NCI-H187 (cell line): ENCODE measurements at places on chromosomes 3 and 15.
A peak's percentile ranks its signal among the peaks of the same experiment; 100 is the strongest.

DNA sequence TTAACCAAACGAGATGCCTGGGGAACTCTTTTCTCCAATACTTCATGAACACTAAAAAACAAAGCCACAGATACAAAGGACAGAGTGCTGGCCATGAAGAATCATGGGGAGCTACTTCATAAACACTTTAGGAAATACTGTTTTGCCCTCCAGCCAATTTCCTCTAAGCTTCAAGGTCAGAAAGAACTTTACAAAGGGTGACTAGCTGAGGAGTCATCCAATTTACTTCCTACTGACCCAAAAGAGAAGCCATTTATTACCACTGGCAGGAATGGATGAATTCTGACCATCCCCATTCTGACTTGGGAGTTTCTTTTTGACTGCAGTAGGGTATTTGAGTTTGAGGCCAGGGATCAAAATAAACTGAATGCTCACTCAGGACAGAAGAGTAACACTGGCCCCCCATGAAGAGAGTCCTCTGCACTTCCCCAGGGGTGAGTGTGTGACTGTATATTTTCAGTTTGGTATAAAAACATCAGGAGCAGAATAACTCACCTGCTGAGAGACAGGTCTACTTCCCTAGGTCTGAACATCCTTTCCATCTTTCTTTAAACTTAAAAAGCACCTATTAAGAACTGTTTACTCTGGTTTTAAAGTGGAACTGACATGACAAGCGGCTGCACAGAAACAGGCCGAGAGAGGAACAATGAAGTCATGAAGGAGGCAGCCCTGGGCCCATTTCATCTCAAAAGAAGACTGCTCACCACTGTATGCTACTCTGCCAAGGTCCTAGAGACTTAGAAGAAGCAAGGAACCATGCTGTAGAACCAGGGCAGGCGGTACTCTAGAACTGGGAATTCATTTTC lies 203.6 kb downstream of the TNIK start:
- DNase-seq = no peak

DNA sequence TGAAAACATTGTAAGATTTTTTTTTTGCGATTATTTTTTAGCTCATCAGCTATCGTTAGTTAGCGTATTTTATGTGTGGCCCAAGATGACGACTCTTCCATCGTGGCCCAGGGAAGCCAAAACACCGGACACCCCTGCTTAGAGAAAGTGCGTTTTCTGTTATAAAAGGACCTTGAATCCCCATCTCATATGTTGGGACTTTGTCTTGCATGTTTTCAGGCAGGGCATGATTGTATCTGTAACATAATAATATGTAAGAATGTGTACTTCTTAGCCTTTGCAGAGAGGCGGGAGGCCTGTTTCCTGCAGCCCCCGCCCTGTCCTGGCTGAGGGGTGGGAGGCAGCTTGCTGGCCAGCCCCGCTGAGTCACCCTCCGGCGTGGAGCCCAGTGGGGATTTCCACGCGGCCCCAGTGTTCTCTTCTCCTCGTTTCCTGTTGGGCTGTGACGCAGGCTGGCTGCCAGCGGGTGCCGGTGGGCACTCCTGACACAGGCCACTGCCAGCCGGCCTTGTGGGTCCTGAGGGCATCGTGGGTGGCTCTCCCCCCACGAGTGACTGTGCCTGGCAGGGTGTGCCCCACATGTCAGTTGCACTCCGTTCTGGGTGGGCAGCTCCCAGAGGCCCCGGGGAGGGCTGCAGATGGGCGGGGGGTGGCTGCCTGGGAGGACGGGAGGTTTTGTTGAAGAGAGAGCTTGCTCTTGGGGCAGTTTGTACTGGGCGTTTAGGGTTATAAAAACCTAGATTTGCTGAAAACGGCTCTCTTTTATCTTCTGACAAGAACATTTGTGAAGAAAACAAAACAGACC lies 55.6 kb downstream of the SMAD3 start:
- no peak for DNase-seq

DNA sequence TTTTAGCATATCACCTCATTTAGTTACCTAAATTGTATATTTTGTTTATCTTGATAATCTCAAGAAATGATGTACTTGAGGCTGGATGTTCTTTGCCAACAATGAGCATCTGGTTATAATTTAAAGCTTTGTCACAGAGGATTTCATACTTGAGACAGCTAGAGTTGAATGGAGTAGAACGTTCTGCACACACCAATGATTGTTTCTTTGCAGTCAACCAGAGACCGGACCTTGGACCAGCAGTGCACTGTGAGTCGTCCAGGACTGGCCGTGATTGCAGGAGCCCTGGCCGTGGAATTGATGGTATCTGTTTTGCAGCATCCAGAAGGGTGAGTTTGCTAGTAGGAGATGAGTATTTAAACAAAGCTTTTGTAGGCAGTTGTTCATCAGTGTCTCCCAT lies 90.4 kb downstream of the ATG7 start:
- DNase-seq = no peak

DNA sequence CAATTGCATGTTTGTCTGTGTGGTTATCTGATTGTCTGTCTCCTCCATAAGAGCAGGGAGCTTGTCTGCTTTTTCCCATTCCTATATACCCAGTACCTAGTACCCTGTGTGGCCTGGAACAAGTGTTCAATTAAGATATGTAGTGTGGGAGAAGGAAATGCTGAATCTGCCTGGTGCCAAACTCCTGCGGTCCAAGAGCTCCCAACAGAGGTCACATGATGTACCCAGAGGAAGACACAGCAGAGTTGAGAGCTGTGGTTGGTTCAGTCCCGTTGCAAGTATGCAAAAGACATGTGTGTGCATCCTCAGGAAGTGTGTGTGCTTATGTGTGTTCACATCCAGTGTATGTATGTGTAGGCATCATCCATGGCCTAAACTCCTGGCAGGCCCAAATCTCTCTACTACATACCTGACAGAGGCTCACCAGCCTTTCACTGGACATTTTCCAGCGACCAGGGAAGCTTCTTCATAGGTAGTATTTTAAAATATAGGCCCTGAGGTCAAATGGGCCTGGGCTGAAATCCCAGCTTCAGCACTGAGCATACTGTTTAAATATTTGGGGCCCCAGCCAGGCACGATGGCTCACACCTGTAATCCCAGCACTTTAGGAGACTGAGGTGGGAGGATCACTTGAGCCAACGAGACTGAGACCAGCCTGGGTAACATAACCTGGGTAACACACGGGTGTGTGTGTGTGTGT lies 34.0 kb upstream of the ITGA11 start:
- no peak for DNase-seq

DNA sequence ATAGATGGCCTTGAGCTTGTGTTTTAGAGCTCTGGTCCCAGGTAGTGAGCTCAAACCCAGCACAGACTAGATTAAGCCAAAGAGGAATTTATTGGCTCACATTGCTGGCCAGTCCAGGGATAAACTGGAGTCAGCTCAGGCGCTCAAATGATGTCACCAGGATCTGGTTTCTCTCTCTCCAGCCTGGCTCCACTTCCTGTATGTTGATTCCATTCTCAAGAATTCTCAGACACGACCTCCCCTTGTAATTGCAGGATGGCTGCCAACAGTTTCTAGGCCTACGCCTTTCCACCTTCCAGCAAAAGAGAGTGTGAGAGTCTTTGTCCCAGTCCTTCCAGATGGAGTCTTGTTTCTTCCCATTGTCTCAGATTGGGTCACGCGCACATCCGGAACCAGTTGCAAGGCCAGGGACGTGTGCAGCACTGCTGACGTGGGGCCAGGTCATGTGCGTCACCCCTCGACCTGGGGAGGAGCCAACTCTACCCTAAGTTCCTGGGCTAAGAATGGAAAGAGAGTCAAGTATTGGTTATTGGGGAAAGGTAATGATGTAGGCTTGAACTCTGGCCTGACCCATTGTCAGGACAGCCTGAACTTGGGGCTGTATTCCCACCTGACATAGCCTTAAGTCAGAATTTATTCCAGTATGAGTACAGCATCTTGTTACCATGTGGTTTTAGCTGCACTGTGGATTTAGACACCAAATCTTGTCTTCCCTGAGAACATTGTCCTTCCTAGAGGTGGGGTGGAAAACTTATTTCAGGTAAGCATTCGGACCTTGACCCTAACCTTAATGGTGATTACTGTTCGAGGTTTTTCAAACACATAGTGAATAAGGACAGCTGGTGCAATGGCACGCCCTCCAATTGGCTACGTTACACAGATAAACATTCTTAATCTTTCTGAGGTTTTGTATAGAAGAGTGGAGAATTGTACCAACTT lies 31.6 kb downstream of the CACNA1D start:
- DNase-seq = no peak

DNA sequence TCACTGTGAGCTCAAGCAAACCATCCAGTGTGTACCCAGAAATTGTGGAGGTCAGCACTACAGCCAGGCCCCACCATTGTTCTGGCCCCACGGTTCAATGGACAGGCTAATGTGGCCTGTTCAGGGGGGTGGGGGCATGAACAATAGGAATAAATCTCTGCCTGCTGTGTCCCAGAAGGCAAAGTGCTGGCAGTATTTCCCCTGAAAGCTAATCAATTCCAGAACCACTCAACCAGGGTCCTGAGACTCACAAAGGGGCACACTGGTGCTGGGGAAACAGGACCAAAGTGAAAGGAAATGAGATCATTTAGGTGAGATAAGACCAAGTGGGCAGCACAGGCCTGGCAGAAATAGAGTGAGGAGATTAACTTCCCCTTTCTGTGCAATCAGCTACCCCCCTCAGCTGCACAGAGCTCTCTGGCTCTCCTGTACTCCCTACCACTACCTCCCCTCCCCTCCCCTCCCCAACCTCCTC lies 11.5 kb downstream of the CRYGS start:
- DNase-seq = no peak

DNA sequence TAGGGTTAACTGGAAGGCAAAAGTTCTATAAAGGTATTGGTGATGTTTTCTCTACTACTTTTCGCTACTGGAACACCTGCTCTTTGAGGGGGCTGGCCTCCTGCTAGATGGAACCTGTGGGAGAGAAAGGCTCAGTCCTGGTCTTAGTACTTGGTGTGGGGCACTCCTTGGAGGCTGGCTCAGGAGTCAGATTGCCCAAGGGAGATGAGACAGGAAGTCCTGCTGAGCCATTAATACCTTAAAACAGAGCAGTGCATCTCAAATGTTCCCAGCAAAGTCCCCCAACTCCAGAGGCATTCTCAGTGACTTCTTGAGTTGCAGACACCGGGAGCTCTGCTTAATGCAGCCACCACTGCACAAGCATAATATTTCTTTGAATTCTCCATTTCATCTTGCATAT lies 3.1 kb upstream of the ADAMTSL3 start:
- DNase-seq = no peak

DNA sequence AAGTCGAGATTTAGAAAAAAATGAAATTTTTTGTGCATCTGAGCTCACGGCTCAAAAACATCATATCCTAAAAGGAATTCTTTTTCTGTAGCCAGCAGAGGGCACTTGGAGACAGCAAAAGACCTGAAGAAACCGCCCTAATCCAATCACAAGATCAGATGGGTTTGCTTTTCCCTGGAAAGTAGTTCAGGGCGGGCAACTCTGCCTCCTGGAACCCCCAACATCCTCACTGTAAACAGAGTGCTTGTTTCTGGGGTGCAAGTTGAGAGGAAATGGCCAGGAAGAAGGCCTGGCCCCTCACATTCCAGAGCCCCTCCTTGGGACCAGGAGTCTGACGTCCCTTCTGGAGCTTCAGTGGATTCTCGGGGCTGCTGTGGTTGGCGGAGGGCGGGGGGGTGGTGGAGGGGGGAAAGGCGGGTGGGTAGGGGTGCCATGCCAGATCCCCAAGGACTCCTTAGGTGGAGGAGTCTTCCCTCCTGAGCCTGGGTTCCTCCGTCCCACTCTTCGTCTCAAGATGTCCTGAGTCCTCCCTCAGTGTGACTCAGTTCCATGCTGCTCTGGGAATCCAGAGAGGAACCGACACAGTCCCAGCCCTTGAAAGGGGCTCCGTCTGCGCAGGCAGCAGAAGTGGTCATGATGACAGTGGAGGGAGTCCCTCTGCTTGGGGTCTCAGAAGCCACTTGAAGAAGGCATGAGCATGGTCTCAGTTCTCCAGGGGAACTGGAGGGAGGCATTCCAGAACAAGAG lies 35.9 kb downstream of the CCK start:
- no peak for DNase-seq

GRCh38 chr15:48029642-48030041 lies 91.1 kb upstream of the SLC24A5 start:
- DNase-seq = no peak

DNA sequence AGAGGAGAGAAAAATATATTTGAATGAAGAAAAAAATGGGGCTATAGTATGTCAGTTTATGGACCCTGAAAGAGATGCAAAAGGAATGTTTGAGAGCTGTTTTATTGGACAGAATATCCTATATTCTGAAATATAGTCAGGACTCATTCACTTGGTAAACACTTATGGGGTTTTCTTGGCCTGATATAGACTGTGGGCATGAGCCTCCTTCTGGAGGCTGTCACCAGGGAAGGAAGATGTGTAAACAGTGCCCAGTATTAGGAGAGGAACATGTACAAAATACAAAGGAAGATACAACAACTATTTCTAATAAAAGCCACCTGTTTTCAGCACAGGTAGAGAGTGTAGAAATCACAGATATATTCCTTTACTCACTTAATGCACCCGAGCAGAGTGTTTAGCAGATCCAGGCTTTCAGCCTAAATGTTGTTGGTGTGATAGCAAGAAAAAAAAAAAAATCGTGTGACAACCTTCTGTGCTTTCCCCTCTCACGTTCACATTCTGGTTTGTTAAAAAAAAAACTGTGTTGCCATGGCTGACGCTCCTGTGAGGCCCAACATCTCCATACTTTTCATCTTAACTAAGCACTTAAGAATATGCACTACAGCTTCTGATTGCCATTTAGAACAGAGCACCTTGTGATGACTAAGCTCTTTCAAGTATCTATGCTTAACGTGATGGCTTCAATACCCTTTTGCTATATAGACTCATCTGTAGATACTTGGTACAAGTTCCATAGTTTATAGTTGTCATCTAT lies 134.1 kb downstream of the MBNL1 start:
- peak; percentile 4 for DNase-seq

- DNase-seq = no peak
Measured at GRCh38 chr3:49701388-49702077, 12.2 kb downstream of the RNF123 start.

DNA sequence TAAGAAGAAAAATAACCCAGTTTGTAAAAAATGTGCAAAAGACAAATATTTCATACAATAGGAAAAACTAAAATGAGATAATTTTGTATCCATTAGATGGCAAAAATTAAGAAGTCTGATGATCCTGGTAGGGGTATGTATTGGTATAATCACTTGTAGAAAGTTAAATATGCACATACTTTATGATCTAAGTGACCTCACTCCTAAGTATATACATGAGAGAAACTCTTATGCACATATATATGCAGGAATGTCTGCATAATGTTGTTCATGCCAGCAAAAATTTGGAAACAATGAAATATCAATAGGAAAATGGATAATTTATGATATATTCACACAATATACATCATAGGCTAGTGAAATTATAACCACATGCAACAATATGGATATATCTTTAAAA lies 33.5 kb downstream of the USP50 start:
- no peak for DNase-seq
